ENCODE measurements at places on chromosomes 3 and 15. TPM values are rescaled to one million over a fixed set of nuclear protein-coding genes. Genes with fewer than 3 reads are reported as not detected.

ZPLD1 gene
- 0.64 TPM for total RNA-seq

ALS2CL gene
- total RNA-seq = 39.6 TPM

GRCh38 chr3:148030975-148031374 lies 621.8 kb downstream of the ZIC1 start:
- DNase-seq = no peak
- no peaks in the 10 kb centered on the region for H3K36me3 ChIP-seq
- H3K4me3 ChIP-seq = no peak overlapping the region
- no peaks in the 10 kb centered on the region for H3K4me1 ChIP-seq

- no peaks in the 10 kb centered on the region for H3K36me3 ChIP-seq
- H3K27ac ChIP-seq = no peak overlapping the region
- no peak overlapping the region for H3K4me3 ChIP-seq
- no peaks in the 10 kb centered on the region for H3K27me3 ChIP-seq
- DNase-seq = no peak
- H3K4me1 ChIP-seq = peaks cover 10% of the 10 kb centered on the region
These were observed 100.6 kb upstream of the ATP11B start for GRCh38 chr3:182692695-182693094.

- no peaks in the 10 kb centered on the region for H3K27me3 ChIP-seq
- H3K27ac ChIP-seq = no peak overlapping the region
- H3K36me3 ChIP-seq = no peaks in the 10 kb centered on the region
- H3K4me3 ChIP-seq = no peak overlapping the region
These were observed 58.8 kb upstream of the TRPM1 start for GRCh38 chr15:31160297-31160696.

- H3K36me3 ChIP-seq = peaks cover 16% of the 10 kb centered on the region
- no peak overlapping the region for H3K4me3 ChIP-seq
- H3K4me1 ChIP-seq = peaks cover 46% of the 10 kb centered on the region
- no peak for DNase-seq
- H3K27me3 ChIP-seq = no peaks in the 10 kb centered on the region
These were observed 1.0 kb upstream of the MAP3K13 start for GRCh38 chr3:185361920-185362319.

- H3K4me1 ChIP-seq = no peaks in the 10 kb centered on the region
- no peak overlapping the region for H3K4me3 ChIP-seq
- no peaks in the 10 kb centered on the region for H3K36me3 ChIP-seq
- DNase-seq = no peak
- H3K27ac ChIP-seq = no peak overlapping the region
These were observed 13.5 kb downstream of the CLSTN2 start for GRCh38 chr3:139948467-139948866.

DNA sequence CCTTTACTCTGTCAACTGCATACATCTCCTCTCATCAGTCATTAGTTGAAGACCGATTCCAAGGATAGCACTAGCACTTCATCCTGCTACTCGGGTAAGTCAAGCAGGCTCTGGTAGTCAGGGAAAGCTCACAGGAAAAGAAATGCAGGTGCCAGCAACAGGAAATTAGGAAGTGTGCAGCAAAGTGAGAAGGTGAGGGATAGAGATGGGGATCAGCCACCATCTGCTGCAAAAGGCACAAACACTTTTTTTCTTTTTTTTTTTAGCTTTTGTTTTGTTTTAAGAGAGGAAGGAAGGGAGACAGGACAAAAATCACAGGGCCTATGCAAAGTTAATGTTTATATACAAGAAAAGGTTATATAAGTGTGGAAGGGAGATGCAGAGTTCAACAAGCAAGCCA lies 9.0 kb upstream of the BTLA start:
- H3K27ac ChIP-seq = no peak overlapping the region
- H3K36me3 ChIP-seq = no peaks in the 10 kb centered on the region

GRCh38 chr15:44034933-44035624 lies 160.0 kb downstream of the FRMD5 start:
- H3K4me3 ChIP-seq = no peak overlapping the region
- no peak for DNase-seq
- no peaks in the 10 kb centered on the region for H3K27me3 ChIP-seq
- H3K4me1 ChIP-seq = peaks cover 9% of the 10 kb centered on the region

USP50 gene
- not detected for total RNA-seq
